NCI-H1417 treated with DMSO at 0.1 percent for 48 hours (cell line): ENCODE measurements at places on chromosomes 12 and 14.

- DNase-seq = no peak
These were observed 15.8 kb downstream of the KRT7 start for GRCh38 chr12:52248541-52249461.

DNA sequence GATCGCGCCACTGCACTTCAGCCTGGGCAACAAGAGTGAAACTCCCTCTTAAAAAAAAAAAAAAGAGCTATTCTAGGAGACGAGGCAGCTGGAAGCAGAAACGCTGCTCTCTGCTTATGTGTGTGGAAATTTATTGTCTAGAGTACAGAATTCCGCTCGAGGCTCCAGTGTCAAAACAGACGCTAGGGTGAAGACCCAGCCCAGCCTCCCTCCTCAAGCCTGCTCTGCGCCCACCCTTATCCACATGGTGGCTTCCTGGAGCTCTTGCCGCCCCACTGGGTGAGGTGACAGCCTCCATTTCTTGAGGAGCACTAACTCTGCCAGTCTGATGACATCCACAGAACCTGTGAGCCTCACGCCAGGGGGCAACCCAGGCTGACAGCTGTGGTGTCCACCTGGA is 49.5 kb upstream of the DLK1 start:
- DNase-seq = no peak

- no peak for DNase-seq
These were observed 82.8 kb downstream of the TNFAIP2 start for GRCh38 chr14:103206023-103206481.

- no peak for DNase-seq
These were observed 1.9 kb downstream of the RPS6KL1 start for GRCh38 chr14:74921053-74921620.

DNA sequence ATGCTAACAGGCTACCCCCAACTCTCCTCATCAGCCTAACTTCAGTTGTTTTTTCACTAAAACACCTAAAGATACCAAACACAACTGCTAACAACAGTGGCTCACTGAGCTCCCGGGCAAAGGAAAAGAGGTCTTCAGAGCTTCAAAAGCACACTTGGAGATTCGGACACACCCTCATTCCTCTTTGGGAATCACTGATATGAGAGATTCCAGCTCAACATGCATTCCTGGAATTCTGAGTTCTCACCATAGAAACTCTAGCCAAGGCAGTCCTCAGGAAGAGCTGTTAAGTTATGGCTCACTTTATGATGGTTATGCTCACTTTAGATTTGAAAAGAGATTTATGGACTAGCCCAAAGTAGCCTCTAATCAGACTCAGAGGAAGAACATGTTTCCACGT is 40.1 kb downstream of the STXBP6 start:
- no peak for DNase-seq

- DNase-seq = no peak
These were observed 712.6 kb downstream of the SLC16A7 start for GRCh38 chr12:60308366-60308991.
